ENCODE measurements at places on chromosomes 2 and 18.
A peak's percentile ranks its signal among the peaks of the same experiment; 100 is the strongest.

GRCh38 chr2:68031542-68032160 is 31.2 kb downstream of the C1D start:
- DNase-seq: peak; percentile 57

- DNase-seq: no peak
Observed at GRCh38 chr2:239316562-239317465, 84.0 kb downstream of the HDAC4 start.

GRCh38 chr2:74571058-74571457 is 16.5 kb downstream of the DOK1 start:
- no peak for DNase-seq

GRCh38 chr2:151423760-151424159 is 14.1 kb downstream of the RIF1 start:
- DNase-seq: no peak

GRCh38 chr18:22170421-22171257 is 1.2 kb downstream of the GATA6 start:
- DNase-seq: peak; percentile 80

DNA sequence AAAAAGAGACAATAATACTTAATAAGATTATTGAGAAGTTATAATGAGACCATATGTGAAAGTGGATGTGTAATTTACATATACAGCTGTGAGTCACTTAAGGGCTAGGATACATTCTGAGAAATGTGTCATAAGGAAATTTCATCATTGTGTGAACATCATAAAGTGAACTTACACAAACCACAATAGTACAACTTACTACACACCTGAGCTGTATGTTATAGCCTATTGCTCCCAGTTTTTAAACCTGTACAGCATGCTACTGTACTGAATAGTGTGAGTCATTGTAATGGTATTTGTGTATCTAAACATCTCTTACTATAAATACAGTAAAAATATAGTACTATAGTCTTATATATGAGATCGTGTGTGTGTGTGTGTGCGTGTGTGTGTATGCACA is 1420.3 kb upstream of the PIK3C3 start:
- DNase-seq: peak; percentile 70

DNA sequence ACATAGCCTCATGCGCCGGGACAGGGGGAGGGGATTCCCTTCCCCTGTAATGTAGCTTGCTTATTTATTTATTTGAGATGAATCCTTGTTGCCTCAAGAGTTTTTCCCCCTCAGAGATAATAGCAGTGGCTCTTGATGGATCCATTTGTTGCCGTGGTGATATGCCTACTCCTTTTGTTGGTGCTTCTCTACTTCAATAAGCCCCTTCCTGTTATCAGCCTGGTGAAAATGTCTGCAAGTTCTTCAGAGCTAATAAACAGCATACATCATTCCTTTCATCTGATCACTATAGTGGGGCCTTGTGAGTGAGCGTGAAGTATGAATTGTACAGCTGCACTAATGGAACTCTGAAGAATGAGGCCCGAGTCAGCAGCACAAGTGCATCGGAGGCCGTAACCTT is 19.4 kb downstream of the FZD5 start:
- DNase-seq: no peak

GRCh38 chr2:231684314-231685223 is 23.8 kb upstream of the PTMA start:
- no peak for DNase-seq

DNA sequence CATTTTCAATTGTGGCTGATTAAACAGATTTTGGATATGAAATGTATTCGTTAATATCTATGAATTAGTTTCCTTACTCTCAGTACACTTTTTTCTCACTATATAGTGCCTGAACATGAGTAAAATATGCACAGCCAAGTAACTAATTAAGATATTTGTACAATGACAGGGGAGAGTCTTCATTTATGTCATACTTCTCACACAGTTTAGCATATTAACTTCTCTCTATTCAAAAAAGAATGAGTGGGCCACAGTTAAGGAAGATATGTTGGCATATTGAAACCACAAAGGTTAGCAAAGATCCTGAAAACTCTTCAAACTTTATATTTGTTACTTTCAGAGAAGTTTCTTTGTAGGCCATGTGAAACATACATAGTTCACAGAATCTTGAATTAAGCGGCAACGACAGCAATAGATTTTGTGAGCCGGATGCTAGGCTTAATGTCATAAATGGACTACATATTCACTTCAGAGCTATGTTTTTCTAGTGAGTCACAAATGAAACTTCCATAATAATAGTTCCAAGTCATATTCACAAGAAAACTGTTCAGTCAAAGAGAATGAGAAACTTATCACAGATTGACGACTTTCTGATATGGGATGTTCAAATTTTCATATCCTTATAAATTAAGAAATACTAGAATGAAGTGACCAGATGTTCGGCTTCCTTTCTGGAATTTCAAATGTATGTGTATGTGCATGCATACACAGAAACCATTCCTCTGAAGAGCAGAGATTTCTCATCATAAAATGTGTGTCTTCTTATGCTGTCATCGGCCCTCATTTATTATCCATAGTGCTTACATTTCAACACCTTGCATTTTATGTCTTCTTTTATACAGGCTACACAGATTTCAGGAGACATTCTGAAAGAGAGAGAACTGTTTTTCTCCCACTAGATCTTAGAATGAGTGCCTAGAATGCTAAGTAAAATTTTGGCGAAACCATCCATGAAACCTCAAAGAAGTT is 584.0 kb downstream of the SATB2 start:
- peak; percentile 44 for DNase-seq

DNA sequence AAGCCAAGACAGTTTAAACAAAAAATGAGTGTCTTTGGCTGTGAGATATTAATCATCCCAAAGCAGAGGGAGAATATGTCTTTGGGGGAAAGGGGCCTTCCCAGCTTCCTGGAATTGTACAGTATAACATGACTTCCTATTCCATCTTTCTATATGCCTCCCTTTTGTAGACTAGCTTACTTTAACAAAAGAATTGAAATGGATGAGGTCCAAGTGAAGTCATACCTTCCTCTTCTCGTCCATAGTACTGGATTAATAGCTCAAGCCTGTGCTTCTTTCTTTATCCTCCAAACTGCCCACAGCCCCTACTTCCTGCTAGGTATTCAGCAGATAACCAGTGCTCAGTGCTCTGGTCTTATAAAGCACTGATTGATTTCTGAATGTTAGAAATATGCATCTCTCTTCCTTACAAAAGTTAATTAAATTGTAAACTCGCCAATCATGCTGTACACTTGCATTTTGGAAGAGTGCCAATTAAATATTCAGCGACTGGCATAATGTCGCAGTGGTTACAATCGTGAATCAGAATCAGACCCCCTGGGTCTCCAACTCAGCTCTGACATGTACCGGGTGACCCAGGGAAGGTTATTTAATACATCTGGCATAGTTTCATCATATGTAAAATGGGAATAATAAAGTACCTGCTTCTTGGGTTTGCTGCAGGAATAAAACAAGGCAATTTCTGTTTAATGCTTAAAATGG is 325.1 kb downstream of the RND3 start:
- DNase-seq: no peak

DNA sequence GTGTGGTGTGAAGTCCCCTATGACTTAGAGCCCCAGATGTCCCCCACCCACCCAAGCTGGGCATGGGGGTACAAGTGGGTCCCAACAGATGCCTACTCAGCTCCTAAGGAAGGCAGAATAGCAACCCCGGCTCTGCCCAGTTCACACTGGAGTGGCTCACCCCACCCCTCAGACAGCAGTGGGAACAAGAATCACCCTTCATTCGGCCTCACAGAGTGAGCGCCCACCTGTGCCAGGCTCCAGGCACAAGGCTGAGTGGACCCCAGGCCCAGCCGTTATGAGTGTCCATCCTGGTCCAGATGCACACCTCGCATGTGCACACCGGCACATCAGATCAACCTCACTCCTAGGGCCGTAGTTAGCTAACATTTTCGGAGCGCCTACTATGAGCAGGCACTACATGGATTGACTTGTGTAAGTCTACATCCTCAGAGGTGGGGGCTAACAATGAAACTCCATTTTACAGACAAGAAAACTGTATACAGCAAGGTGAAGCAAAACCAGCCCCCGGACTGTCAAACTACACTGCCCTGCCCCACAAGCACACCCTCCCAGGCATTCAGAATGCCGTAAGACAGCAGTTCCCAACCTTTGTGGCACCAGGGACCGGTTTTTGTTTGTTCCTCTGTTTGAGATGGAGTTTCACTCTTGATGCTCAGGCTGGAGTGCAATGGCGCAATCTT is 2.8 kb upstream of the ASTL start:
- DNase-seq: no peak

GRCh38 chr2:170525566-170525900 is 189.6 kb upstream of the SP5 start:
- peak; percentile 99 for DNase-seq

DNA sequence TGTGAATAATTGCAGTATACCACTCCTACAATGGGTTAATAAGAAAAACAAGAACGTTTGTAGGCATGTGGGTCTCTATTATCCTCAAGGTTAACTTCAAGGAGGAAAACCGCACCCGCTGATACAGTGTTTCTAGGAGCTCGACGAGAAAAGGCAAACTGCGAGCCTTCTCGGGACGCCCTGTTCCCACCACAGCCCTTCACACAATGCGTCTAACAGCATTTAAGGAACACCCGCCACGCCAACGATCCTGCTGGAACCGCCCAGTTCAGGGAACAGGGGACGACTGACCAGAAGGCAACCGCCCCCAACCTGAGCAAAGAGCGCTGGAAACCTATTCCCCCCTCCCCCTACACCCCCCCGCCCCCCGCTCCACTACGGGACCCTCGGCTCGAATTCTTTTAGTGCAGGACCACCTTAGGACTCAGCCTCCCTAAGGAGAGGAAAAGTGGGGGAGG is 710 bp upstream of the TMSB10 start:
- peak; percentile 74 for DNase-seq

GRCh38 chr18:47944972-47945852 is 14.8 kb upstream of the SMAD2 start:
- peak; percentile 68 for DNase-seq
